Esophagus mucosa (tissue), 1 donor: ENCODE measurements at places on chromosomes 16 and 17. TPM values are rescaled to one million over a fixed set of nuclear protein-coding genes. Genes with fewer than 3 reads are reported as not detected.

GAS2L2 gene
- total RNA-seq = not detected

EEF2K gene
- 15.1 TPM for total RNA-seq

BCAS3 gene
- 20.8 TPM for total RNA-seq

SNX20 gene
- total RNA-seq = 0.76 TPM

AKAP10 gene
- total RNA-seq = 20.6 TPM

SUPT6H gene
- total RNA-seq = 31.8 TPM

TVP23A gene
- not detected for total RNA-seq

ABAT gene
- 4.2 TPM for total RNA-seq

SLC38A7 gene
- total RNA-seq = 7.5 TPM

TMEM95 gene
- total RNA-seq = not detected

CCL3 gene
- total RNA-seq = not detected

REXO5 gene
- 2.5 TPM for total RNA-seq

DHX58 gene
- total RNA-seq = 6.3 TPM

HOXB9 gene
- not detected for total RNA-seq

HOXB7 gene
- 2.1 TPM for total RNA-seq

UMOD gene
- not detected for total RNA-seq

TVP23C gene
- total RNA-seq = 8.0 TPM

CRYM gene
- 5.1 TPM for total RNA-seq

FZD2 gene
- total RNA-seq = 0.60 TPM

CES4A gene
- 6.0 TPM for total RNA-seq

CACNA1G gene
- 0.08 TPM for total RNA-seq

KRTAP1-1 gene
- not detected for total RNA-seq

MMP25 gene
- total RNA-seq = 0.80 TPM

NT5C3B gene
- 22.8 TPM for total RNA-seq

SLC38A8 gene
- total RNA-seq = not detected

TTYH2 gene
- 0.88 TPM for total RNA-seq

MYO1D gene
- total RNA-seq = 55.0 TPM

C16orf95 gene
- total RNA-seq = 6.5 TPM

KRTAP9-2 gene
- total RNA-seq = not detected

KRTAP3-1 gene
- total RNA-seq = not detected

CSH2 gene
- not detected for total RNA-seq

TAC4 gene
- not detected for total RNA-seq

CCDC200 gene
- total RNA-seq = not detected

CIBAR2 gene
- not detected for total RNA-seq

CACNG3 gene
- not detected for total RNA-seq
